ENCODE measurements at places on chromosomes 13 and 19. TPM values are rescaled to one million over a fixed set of nuclear protein-coding genes. Genes with fewer than 3 reads are reported as not detected.

- DNase-seq = no peak
Observed at GRCh38 chr13:83810136-83810535, 72.1 kb downstream of the SLITRK1 start.

Gene SPACA4
- not detected for total RNA-seq

GRCh38 chr19:40810160-40810559 lies 11.2 kb downstream of the EGLN2 start:
- DNase-seq = no peak

DNA sequence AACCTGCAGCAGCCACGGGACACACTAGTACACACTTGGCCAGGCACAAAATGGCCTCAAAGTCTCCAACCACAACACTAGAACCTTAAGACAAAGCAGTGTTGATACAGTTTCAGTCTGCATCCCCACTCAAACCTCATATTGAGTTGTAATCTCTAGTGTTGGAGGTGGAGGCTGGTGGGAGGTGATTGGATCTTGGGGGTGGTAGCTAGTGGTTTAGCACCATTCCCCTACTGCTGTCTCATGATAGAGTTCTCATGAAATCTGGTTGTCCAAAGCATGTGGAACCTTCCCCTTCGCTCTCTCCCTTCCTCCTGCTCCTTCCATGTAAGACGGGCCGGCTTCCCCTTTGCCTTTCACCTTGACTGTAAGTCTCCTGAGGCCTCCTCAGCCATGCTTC lies 638.7 kb downstream of the UQCRFS1 start:
- DNase-seq = no peak

Gene PPP1R12C
- total RNA-seq = 37.1 TPM

Gene ZNF525
- total RNA-seq = 8.1 TPM

- no peak for DNase-seq
Observed at GRCh38 chr13:29310806-29311205, 284.7 kb downstream of the SLC7A1 start.

DNA sequence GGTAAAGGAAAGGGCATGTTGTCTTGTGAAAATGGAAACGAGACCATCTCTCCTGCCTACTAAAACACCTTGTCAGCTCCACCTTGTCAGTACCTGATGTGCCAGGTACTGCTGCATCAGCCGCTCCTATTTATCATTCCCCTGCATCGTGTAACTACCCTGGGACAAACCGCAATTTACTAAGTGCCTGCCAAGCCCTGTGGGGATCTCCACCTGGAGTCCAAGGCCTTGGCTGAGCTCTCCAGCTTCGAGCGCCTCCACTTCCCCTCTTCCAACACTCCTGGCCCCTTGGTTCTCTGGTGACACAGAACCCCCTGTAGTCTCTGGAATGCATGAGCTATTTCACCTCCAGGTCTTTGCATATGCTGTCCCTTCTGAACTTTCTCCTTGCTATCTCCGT lies 25.9 kb upstream of the CCNP start:
- no peak for DNase-seq

GRCh38 chr13:62193919-62194318 lies 778.3 kb upstream of the PCDH20 start:
- no peak for DNase-seq

DNA sequence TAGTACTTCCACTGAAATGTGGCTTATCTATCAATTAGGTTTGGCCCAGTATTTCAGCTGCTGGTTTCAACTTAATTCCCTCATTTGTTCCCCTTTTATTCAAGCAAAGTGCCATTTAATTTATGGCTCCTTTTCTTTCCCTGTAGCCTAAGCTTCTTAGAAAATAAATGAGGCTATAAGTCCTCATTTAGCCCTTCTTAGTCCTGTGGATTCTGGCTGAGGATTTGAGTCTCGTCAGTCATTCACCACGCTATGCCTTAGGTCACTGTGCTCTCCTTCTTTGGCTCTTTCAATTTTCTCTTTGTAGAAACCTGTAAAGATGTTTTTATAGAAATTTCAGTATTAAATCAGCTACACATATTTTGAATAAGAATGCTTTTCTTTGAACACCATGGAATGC lies 579.1 kb downstream of the GPC6 start:
- DNase-seq = no peak

Gene KLK5
- not detected for total RNA-seq

Gene CEACAM16
- not detected for total RNA-seq

GRCh38 chr19:30036154-30037129 lies 94.4 kb downstream of the URI1 start:
- DNase-seq = no peak

GRCh38 chr13:99279637-99280036 lies 21.5 kb upstream of the GPR18 start:
- no peak for DNase-seq

DNA sequence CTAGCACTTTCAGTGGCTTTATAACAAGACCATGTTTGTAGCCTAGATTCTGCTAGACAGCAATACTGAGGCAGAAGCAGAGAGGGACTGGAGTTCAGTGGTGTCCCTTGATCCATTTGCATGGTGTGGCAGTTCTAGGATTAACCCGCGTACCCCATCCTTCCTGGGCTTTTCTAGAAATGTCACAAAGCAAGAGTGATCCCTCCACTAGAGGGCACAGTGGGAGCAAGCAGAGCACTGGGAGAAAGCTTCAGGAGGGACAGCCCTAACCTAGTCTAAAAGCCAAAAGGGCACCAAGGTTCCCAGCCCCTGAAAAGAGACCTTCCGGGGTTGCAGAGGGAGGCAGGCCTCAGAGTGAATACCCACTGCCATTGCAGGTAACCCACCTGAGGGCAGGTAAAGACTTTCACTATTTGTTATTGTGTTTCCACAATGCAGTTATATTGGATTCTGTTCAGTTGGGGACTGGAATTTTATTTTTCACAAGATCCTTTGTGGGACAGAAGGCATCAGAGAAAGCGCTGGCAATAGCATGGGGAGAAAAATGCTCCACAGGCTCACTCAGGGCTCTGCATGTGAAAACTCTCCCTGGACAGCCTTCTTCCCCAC lies 170.6 kb downstream of the FLT1 start:
- DNase-seq = peak; percentile 44

GRCh38 chr19:12112701-12113100 lies 27.4 kb downstream of the ZNF20 start:
- DNase-seq = no peak

Data from pulmonary artery endothelial cell (primary cell).